ENCODE measurements at places on chromosomes 6 and 20.

GRCh38 chr20:37407573-37408002 is 61.6 kb downstream of the SRC start:
- DNase-seq, result no peak

DNA sequence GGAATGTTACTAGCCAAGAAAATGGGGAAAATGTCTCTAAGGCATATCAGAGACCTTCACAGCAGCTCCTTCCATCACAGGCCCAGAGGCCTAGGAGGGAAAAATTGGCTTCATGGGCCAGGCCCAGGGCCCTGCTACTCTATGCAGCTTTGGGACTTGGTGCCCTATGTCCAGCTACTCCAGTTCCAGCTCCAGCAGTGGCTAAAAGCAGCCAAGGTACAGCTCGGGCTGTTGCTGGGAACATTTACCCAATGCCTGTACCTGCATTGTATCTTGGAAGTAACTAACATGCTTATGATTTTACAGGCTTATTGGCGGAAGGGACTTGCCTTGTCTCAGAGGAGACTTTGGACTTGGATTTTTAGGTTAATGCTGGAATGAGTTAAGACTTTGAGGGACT is 390.6 kb downstream of the GRIK2 start:
- no peak for DNase-seq

DNA sequence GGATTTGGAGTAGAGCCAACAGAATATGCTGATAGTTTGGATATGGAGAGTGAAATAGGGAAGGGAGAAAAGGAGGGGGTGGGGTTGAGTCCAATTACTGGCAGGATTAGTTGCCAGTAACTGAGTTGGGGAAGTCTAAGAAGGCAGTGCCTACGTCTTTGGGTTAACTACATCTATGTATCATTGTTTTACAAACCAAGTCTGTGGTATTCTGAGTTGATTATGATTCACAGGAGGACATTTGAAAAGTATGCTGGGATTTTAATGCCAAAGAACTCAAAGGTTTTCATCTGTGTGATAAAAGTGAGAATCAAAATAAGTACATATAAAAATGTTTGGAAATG is 14.7 kb downstream of the DSE start:
- peak; percentile 80 for DNase-seq

DNA sequence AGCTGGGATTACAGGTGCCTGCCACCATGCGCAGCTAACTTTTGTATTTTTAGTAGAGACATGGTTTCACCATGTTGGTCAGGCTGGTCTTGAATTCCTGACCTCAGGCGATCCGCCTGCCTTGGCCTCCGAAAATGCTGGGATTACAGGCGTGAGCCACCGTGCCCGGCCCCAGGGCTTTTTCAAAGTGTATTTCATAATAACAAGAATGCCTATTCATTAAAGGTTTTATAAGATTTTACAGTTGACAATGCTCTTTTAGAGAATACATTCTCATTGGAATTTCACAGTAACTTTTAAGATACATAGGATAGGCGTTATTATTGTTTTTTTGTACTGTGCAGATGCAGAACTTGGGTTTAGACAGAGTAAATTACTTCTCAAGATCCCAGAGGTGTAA is 52.6 kb upstream of the PTPRK start:
- DNase-seq, result no peak

- no peak for DNase-seq
Measured at GRCh38 chr20:13268953-13269352, 47.9 kb downstream of the ISM1 start.

Measured in suppressor macrophage (primary cell).